ENCODE measurements at places on chromosomes 6 and 20. TPM values are rescaled to one million over a fixed set of nuclear protein-coding genes. Genes with fewer than 3 reads are reported as not detected.

DNA sequence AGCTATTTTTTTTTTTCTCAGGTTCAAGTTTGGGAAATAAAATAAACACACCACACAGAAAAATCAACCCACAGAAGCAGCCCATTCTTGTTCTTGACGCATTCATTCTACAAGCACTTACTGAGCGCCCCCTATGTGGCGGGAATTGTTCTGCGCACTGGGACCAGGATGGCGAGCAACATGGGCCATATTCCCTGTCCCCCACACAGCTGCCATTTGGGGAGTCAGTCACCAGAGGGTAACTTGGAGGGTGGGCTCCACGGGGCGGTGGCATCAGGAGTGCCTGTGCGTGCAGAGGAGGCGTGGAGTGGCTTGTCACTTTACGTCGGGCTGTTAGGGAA lies 185.0 kb upstream of the PDE10A start:
- no peak for DNase-seq

GRCh38 chr6:143498428-143498827 lies 13.1 kb downstream of the FUCA2 start:
- DNase-seq, result no peak

DNA sequence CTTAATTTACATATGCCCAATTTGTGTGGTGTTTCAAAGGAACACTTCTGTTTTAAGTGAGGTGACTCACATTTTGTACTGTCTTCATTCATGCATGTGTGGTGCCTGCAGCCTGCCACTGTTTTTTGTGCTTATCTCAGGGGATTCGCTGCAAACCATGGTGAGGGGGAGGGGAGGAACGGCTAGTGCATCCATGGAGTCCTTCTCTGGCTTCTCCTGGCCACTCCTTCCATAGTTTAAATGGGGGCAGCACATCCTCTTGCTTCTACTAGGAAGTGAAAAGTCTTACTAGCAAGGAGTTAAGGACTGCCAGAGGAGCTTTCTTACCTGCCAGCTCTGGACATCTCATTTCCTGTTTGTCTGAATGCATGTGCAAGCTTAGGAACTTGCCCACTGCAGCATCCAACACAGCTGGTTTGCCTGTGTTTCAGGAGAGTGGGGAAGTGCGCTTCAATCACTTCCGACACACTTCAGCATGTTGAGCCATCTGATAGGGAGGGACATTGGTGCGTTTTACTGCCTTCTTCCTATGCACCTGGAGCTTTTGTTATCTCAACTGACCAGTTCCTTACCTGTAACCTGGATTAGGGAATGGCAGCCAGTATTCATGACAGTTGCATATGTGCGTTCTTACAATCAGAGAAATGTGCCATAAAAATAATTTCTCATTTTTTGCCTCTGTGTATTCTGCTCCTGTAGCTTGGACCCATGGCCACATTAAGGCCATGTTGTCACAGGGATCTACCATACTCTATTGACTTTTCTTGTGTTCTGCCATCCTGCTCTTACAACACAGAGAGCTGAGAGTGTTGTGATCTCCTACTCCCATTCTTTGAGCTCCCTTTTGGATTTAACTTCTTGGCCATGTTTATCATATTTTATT lies 211.3 kb downstream of the ARID1B start:
- peak; percentile 69 for DNase-seq

DNA sequence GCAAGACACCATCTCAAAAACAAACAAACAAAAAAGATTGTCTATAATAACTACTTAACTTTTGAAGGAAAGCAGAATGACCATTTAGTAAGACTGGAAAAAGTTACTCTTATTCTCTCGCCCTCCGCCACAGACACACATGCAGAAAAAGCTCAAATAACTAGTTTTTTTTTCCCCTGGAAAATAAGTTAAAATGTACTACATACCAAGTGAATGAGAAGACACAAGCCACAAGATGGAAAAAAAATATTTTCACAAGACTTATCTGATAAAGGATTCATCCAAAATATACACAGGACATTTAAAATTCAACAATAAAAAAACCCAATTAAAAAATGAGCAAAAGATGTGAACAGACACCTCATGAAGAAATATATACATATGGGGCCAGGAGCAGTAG lies 31.9 kb downstream of the NUDT3 start:
- DNase-seq, result no peak

- no peak for DNase-seq
These were observed 65.4 kb upstream of the SLC22A16 start for GRCh38 chr6:110541701-110542309.

DNA sequence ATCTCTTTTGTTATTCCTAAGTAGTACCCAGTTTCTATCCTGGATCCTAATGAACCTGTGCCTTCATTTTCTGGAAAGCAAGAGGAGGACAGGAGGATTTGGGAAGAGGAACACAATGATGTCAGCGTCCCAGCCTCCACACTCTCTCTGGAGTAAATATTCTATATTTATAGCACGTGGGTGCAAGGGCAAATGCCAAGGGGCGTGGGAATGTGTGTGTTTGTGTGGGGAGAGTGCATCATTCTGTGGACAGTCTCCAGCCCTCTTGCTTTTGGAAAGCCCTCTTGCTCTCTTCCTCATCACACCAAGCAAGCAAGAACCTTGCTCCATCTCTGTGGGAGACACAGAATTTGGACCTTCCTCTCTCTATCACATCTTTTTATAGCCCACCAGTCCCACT lies 103.2 kb upstream of the EMILIN3 start:
- no peak for DNase-seq

Gene HSPA1B
- 79.2 TPM for total RNA-seq

Gene NOX3
- not detected for total RNA-seq

Gene MYCT1
- total RNA-seq, result not detected

Gene ESR1
- total RNA-seq, result 5.9 TPM

Gene IL17F
- total RNA-seq, result not detected

Gene ECI2
- 28.3 TPM for total RNA-seq
